ENCODE measurements at places on chromosomes 16 and 17.

DNA sequence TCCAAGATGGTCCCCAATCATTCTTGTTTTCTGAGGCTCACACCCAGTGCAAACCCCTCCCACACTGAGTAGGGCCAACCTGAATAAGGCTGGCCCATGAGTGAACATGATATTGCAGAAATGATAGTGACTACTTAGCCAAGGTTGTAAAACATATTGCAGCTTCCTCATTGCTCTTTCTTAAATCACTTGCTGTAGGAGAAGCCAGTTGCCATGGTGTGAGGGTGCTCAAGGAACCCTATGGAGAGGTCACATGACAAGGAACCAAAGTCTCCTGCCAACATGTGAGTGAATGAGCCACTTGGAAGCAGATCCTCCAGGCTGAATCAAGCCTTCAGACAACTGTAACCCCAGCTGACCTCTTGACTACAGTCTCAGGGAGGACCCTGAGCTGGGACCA is 191.4 kb downstream of the RGS9 start:
- DNase-seq: no peak

DNA sequence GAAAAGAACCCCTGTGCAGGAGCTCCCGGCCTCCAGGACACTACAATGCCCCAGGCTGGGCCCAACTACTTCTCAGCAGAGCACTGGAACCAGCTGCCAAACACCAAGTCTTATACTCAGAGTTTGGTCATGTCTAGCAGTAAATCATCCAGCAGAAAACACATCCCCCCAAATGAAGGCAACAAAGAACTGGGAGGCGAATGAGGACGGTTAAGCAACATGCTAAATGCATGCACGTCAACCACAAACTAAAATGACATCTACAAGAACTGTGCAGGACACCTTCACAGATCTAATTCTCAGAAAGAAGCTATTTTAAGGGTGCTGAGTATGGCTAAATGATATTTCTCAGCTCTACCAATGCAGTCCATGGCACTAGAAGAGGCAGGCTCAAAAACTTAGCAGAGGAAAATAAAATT is 7.6 kb upstream of the IRX5 start:
- no peak for DNase-seq

GRCh38 chr16:15771694-15772093 is 85.1 kb downstream of the MYH11 start:
- no peak for DNase-seq

DNA sequence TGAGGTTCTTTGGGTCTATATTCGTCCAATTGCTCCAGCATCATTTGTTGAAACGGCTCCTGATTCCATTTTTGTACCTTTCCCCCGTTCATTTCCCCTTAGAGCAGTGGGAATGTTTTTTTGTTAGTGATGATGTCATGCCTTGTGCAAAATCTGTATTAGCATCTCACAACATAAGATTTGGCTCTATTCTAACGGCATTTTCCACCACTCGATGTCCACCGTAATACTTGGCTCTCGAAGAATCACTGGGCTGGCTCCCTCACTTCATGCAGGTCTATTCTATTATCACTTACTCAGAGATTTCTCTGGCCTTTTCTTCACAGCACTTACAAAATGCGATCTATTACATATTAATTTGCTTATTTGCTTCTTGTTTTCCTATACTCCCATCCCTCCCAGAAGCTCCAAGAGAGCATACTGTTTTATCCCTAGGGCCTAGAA is 571 bp upstream of the NME1 start:
- no peak for DNase-seq

DNA sequence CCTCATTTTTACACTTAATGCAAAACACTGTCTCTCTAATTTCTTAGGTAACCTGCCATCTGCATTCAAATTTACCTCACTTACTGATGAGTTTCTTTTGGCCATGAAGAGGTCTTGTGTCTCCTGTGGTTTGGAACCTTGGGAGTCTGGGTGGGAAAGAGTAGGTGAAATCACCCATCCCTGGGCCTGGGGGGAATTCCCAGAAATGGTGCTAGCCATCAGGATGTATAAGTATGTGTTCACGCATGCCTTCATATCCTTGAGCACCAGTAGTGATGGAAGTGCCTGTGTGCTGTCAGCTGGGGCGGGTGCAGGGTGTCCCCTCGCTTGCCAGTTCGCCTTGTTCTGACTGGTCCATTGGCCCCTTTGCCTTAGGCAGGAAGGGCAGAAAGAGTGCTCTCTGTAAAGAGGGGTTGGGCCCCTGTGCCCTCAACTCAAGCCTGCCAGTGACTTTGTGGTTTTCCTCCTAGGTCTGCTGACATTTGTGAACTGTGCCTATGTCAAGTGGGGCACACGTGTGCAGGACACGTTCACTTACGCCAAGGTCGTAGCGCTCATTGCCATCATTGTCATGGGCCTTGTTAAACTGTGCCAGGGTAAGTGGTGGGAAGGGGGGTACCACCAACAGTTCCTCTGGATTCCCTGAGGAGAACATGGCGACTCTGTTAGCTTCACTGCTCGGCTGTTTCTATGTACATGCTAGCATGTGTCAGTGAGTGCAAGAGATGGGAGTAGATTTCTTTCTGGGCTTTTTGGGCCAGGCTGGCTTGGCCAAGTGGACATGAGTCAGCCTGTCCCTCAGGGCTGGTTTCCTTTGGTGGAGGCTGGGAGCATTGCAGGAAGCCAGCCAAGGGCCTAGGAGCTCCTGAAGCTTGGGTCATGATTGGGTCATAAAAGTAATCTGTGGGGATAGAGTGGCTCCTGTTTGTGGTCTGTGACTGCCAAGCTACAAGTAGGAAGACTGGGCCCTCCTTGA is 23.2 kb downstream of the SLC7A6OS start:
- no peak for DNase-seq

DNA sequence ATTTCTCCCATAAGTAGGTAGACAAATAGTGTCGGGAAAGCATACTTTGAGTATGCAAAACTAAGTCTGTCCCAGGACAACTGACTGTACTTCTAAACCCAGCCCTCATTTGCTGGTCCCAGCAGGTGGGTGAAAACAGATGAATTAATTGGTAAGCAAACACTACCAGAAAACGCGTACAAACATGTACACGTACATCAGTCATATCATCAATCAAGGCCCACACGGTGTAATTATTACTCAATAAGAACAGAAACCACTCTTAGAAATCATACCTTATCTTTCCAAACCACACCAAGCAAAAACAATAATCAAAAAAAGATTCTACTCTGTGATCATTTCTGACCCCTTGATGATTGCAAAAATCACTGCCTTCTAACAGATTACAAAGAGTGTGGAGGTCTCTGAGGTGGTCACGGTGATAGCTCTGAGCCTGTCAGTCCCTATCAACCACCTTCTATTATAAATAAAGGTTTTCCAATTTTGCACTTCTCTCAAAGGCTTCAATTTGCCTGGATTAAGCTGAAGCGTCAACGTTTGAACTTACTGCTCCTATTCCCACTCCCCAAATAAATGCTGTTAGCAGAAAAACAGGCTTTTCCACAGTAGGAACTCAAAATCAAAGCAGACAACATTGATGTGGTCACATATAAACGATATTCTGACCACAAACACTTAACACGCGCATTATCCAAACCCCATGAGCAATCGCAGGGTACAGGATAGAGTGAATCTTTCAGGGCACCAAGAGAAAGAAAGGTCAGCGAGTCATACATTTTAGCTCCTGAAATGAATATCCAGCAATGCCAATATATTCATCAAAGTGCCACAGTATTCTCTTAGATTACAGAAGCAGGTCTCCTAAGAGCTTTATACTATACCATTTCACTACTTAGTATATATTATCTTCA is 211.9 kb downstream of the STX8 start:
- no peak for DNase-seq

- no peak for DNase-seq
Measured at GRCh38 chr16:57798953-57799599, 3.2 kb downstream of the KIFC3 start.

- DNase-seq: no peak
Measured at GRCh38 chr17:74749279-74750038, 1.0 kb downstream of the NHERF1 start.
